T-cell (primary cell): ENCODE measurements at places on chromosomes 4 and X. TPM values are rescaled to one million over a fixed set of nuclear protein-coding genes. Genes with fewer than 3 reads are reported as not detected.

DNA sequence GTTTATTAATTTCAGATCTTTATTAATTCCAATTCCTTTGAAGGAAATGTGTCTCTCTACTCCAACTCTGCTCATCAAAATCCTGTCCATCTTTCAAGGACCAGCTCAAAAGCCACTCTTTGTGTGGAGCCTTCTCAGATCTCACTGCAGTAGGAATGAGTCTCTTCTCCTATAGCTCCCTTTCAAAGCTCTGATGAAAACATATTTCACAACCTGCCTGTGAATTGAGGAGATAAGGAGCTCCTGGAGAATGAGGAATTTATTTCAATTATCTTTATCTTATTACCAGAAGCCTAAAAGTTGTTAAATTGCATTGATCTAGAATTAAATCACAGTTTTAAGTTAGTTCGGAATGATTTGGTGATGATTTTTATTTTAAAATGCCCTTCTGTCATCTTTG lies 92.6 kb upstream of the TRPC3 start:
- DNase-seq: no peak

GRCh38 chr4:93743022-93743421 lies 85.5 kb upstream of the ATOH1 start:
- no peak for DNase-seq

Gene FGF13
- total RNA-seq: not detected

Gene SERTM2
- total RNA-seq: not detected

Gene DOK7
- total RNA-seq: not detected

DNA sequence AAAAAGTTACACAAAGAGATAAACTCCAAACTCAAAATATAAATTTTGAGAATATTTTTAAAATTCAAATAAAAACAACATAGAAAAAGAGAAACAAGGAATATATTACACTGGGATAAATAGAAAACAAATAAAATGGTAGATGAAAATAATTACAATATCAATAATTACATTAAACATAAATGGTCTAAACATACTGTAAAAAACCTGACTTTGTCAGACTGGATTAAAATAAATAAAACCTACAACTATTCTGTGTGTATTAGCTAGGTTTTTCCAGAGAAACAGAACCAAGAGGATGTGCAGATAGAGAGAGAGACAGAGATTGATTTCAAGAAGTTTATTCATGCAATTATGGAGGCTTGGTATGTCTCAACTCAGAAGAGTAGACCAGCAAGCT lies 126.5 kb downstream of the LRBA start:
- DNase-seq: no peak

GRCh38 chr4:72629540-72629939 lies 60.5 kb upstream of the ADAMTS3 start:
- DNase-seq: no peak

DNA sequence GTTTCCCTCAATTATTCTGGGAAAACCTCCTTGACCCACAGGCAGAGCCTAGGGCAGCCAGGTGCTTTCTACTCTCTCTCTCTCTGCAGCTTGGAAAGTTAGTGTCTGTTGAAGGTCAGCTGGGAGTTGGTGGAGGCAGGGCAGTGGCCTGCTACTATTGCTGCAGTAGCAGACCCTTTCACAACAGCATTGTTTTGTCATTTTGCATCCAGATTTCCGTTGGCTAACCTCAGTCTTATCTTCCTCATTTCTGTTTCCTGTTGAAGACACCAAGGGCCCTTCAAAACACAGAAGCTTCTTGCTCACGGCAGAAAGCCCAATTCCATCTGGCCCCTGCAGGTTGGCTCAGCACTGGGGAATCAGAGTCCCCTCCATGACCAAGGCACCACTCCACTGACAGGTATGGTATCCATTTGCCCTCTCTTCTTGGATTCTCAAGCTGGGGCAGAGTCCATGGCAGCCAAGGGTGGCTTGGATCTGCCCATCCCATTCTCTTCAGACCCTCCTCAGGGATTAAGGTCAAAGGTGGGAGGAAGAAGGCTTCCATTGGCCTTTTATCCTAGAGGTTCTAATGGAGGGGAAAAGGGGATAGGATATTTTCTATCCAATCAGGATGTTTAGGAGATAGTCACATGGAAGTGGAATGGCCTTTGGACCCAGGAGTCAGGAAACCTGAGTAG lies 24.6 kb downstream of the VSIG4 start:
- DNase-seq: no peak

GRCh38 chrX:129741880-129742758 lies 3.3 kb downstream of the XPNPEP2 start:
- no peak for DNase-seq

DNA sequence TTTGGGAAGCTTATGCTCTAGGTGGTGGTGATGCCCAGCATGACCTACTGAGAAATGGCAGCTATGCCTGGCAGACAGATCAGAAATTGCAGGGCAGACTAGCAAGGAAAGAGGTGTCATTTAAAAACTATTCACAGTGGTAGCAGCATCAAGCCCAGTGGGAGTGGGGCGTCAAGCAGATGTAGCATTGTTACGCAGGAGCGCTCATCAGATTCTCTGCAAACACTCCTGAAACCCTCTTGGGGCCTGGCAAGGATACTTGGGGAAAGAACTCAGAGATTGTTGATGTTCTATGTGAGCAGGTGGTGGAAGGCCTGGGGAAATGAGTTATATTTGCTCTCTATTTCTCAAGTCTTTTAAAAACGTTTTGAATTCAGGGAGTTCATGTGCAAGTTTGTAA lies 437.6 kb downstream of the RAPGEF2 start:
- no peak for DNase-seq
